NCI-H446 (cell line): ENCODE measurements at places on chromosomes 7 and 10.

GRCh38 chr7:31123321-31123720 is 71.2 kb downstream of the ADCYAP1R1 start:
- no peak for DNase-seq

- no peak for DNase-seq
Observed at GRCh38 chr10:44116474-44116873, 268.4 kb downstream of the CXCL12 start.

GRCh38 chr10:48634198-48634983 is 29.5 kb upstream of the ARHGAP22 start:
- DNase-seq, result no peak

DNA sequence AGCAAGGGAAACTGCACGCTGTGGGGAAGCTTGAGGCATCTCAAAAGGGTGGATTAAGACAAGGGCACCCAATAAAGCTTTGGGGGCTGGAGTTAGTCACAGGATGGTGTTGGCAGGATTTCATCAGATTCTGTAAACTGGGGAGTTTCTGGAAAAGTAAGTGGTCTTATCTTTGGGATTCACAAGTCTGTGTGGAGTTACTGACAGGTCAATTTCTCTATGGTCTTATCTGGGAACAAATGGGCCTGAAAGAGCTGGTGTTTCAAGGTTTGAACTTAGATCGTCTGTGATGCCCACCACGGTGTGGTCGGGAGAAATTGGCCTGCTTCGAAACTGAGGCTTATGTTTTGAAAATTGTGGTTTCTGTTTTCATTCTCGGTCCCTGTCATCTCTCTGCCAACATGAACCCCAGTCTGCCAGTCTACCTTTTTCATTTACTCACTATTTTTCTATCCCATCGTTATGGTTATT is 23.8 kb upstream of the AOAH start:
- DNase-seq, result no peak

DNA sequence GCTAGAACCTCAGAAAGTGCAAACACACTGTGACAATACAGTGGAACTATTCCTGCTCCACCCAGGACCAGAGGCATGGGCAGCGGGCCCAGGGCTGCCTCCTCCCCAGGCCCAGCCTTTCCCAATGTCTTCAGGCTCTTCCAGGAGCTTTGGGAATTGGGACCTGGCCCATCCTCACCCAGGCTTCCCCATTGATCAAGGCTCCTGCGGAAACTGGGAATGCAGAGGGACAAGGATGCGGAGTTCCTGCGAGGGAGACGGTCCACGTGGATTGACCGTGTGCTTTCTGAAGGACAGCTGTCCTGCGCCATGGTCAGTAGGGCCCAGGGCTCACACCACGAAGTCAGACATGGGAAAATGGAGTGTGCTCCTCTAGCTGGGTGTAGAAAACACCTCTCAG is 56.6 kb downstream of the CSGALNACT2 start:
- no peak for DNase-seq
